ENCODE measurements at places on chromosomes 11 and 22.

DNA sequence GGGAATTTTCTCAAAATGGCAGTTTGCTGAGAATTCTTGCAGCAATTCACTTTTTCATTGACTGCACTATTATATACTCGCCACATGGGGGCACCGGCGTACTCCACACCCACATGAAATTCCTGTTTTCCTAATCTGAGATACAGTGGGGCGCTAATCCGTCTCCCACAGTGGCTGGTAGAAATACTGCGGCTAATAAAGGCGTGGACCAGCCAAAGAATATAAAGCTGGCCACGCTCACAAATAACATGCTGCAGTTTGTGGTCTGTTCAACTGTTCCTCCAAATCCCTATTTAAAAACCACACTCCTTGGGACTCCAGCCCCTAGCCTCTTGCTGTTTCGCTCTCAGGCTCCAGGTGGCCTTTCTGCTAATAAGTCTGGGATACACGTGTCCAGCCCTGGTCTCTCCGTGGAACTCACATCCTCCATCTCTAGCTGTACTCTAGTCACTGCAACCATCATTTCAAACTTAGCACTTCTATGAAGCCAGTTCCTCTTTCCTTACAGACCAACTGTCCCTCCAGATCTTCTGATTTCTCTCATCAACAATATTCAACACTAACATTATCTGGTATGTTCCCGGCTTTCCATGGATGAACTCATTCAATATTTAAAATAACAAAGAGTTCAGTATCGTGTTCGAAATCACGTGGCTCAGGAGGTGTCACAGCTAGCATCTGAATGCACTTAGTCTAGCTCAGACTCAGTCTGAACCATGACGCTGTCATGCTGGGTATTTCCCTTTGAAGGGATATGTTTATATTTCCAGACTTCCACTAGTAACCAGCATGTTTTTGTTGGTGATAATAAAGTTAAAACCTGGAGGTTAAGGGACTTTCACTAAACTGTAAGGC is 22.0 kb downstream of the TBRG1 start:
- DNase-seq, result peak; percentile 80

DNA sequence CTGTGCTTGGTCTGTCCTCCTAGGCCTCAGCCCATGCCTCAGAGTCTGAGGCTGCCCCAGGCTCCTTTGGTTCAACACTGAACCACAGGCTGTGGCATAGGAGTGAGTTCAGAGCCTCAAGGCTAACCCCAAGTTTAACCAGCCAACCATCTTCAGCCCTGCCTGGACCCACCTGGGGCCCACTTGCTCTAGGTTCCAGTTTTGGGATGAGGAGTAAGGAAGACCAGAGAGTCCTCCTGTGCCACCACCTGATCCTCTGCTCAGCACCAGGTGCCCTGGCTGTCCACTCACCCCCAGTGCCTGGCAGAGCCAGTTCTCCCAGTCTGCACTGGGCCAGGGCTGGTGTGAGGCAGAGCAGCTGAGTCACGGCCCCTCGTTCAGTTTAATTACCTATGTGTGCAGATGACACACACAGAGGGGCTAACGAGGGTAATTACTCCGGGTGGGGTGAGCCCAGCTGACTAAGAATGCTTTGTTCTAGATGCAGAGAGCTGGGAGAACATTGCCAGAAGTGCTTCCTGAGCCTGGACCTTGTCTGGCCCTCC is 12.0 kb upstream of the TMPRSS13 start:
- DNase-seq, result no peak

DNA sequence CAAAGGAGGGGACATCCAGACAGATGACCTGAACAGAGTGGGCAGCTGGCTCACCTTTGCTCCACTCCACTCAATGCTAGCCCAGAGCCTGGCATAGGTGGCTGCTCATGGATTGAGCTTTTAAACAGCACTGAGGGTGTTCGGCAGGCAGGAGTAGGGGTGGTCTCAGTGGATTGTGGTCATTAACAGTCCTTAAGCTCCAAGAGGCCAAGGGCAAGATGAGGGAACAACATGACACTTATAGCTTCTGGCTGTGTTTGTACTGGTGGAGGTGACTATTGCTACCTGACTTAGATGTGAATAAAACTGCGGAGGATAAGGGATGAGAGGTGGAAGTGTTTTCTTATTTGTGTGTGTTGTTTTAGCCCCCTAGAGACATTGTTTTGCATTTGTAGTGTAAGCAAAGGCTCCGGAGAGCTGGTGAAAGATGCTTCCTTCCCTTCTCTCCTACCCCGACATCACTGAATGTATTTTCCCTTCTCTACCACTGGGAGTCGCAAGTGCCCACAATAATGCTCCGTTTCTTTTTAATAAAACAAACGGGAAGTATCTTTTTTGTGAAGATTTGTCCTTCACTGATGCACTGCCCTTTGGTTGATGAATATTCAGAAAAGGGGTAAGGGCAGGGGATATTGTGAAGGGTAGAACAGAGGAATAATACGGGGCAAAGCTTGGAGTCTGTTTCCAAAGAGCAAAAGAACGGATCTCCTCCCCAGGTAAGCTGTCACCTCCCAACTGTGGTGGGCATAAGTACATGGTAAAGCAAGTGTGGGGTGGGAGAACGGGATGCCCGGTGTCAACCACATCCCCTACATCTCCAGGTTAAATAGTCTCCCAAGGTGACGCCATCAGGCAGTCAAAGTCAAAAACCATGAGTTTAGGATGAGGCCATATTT is 27.5 kb upstream of the MTNR1B start:
- DNase-seq, result peak; percentile 52

DNA sequence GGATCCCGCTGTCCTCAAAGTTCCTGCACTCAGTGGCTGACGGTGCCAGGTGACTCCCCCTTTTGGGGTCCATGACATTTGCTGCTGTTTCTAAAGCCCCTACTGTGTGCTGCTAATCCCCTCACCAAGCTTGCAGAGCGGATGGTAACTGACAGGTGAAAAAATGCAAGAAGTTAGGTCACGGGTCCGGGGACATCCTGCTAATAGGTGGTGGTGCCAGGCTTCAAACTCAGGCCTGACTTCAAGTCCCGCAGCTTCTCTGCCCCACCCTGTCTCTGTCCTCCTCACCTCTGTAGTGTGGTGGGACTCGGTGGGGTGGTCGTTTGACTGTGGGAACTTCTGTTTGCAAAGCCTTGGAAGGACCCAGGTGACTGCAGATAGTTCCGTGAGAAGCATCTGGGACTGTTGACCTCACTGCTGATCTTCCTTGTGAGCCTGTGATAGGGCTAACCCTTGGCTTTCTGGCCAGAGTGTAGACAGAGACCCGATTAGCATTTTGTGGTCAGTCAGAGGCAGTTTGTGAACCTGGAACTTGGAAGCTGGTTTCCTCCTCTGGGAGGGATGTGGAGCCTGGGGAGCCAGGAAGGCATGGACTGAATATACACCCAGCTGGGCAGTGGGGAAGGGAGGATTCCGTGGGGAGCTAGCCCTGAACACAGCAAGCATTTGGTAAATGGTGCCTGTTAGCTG is 115.4 kb upstream of the OR4B1 start:
- DNase-seq, result no peak

DNA sequence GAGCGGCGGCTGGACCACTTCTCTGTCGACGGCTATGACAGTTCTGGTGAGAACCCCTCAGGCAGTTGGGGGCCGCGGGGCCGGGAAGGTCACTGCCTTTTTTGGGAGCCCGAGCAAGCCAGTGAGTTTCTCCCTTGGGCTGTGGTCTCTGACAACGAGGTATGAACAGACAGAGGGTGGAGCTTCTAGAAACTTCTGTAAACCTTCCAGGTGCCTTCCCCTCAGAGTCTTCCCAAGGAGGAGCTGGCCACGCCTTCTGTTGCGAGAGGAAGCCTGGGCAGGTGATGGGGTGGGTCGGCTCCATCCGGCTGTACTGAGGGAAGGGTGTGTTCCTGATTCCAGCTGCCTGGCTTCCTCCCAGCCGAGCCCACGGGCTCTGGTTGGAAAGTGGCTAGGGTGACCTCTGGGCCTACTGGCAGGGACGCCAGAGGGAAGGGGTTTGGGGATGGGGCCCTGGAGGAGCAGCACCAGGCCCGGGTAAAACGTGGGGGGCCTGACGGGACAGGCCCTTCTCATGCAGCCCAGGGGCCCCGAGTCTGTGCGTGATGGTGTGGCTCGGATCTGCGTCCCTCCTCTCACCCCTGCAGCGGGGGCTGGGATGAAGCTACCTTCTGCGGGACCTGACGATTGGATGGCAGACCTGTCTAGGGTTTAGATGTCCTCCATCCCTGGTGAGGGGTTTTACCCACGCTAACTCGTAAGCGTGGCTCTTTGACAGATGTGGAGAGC is 110.8 kb downstream of the KCNQ1OT1 start:
- no peak for DNase-seq

- no peak for DNase-seq
These were observed 23.0 kb upstream of the ME3 start for GRCh38 chr11:86695373-86695772.

DNA sequence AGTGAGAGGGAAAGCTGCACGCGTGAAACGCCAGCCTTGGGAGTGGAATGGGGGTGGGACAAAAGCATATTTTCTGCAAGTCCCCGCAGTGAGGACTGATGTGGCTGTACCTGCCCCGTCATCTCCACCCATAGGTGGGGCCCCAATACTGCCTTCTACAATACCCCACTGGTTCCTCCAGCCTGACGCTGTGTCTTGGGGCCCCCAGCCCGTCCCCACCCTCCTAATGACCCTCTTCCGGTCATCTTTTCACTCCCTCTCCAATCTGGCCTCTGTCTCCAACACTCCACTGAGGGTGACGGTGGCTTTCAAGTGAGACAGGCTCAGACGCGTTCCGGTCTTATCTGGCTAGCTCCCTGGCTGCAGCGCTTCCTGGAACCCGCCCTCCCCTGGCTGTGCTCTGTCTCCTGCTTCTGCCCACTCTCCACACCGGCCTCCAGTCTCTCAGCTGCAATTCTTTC is 104.2 kb downstream of the MICAL3 start:
- DNase-seq, result peak; percentile 88

DNA sequence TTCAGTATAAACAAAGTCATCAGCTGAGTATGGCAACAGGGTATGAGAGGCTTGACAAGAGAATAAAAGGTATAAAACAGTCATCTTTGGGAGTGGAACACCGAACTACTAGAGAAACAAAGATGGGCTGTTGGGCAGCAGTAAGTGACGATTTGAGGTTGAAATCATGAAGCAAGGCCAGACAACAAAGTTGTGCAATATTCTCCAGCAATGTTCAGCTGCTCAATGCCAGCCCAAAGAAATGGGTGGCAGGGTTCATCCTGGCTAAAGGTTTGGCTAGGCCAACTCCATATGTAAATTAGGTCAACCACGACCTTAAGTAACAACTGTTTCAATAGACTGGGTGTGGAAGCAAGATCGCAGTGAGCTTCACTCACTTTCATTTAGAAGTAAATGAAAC is 6.2 kb downstream of the APIP start:
- DNase-seq, result no peak

DNA sequence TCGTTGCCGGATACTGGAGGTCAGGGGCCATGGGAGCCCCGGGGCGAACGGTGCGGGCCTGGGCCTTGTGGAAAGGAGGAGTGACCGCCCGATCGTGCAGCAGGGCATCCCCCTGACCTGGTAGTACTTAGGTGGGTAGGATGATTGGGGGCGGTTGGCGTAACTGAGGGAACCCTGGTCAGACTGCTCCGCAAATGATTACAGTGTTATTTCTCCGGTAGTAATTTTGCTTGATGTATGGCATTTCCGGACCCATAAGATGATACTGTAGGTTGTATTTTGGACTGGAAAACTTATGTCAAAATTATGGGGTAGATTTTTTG is 762 bp downstream of the MTMR3 start:
- no peak for DNase-seq

GRCh38 chr11:128603752-128604414 is 16.5 kb upstream of the ETS1 start:
- DNase-seq, result no peak

- DNase-seq, result no peak
These were observed 363.6 kb downstream of the TTC28 start for GRCh38 chr22:28316014-28316413.

- DNase-seq, result no peak
These were observed 92.9 kb downstream of the TRAF6 start for GRCh38 chr11:36417154-36417553.

DNA sequence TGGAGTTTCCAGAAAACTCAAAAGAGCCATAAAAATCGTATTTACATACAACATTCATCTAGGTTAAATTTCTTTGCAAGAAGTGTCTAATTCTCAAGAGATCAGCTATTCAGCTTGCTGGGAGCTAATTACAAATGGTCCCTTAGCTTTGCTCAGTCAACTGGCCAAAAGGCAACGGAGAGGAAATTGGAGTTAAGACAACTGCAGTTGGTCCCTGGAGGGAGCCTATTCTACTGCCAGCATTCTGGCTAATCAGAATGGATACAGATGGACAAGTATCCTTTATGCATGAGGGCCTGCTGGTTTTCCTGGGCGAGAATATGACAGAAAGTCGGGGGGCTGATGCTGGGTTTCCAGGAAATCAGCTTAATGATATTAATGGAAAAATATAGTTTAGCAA is 45.5 kb downstream of the KCNJ1 start:
- no peak for DNase-seq

DNA sequence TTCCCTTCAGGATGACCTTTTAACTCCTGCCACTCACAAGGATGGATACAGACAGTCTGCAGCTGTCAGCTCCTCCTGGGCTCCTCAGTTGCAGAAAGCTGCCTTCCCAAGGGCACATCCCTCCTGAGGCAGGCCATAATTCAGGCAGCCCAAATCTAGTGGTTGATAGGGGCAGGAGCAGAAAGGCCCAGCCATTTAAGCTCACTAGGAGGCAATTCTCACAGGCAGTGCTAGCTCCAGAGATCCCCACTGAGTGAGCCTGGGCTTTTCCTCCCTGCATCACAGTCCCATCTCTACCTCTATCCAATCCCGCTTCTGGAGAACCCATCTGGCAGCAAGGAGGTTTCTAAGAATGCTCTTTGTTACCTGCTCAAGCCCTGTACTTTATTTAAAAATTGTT is 200.6 kb downstream of the ARHGAP42 start:
- DNase-seq, result no peak

DNA sequence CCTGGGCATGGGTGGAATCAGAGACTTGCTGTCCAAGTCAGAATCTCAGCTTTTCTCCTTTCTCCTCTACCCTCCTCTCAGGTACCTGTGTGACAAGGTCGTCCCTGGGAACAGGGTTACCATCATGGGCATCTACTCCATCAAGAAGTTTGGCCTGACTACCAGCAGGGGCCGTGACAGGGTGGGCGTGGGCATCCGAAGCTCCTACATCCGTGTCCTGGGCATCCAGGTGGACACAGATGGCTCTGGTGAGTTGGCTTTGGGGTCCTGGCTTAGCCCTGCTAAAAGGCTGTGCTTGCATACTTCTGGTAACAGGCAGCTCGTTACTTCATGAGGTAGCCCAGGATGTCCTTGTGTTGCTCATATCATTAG is 10.7 kb downstream of the MCM5 start:
- DNase-seq, result no peak

GRCh38 chr22:40014667-40015248 is 20.0 kb downstream of the FAM83F start:
- DNase-seq, result no peak

- peak; percentile 35 for DNase-seq
These were observed 12.2 kb upstream of the VPS37C start for GRCh38 chr11:61173456-61173855.
